AG09319 (cell line): ENCODE measurements at places on chromosomes 16 and 17.

DNA sequence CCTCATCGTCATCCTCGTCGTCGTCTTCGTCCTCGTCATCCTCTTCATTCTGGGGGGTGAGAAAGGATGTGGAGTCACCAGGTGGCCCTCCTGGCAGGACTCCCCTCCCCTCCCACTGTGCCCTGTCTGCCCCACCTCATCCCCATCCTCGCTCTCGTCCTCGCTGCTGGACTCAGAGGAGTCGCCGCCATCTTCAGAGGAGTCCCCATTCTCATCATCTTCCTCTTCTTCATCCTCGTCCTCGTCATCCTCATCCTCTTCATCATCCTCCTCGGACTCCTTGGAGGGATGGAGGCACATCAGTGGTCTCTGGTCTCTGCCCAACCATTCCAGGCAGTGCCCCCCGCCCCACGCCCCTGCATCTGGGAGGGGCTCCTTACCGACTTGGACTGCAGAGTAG, 7.6 kb upstream of the ATXN7L3 start:
- no peak for DNase-seq

- no peak for DNase-seq
Measured at GRCh38 chr16:54645345-54645744, 285.3 kb upstream of the IRX5 start.

DNA sequence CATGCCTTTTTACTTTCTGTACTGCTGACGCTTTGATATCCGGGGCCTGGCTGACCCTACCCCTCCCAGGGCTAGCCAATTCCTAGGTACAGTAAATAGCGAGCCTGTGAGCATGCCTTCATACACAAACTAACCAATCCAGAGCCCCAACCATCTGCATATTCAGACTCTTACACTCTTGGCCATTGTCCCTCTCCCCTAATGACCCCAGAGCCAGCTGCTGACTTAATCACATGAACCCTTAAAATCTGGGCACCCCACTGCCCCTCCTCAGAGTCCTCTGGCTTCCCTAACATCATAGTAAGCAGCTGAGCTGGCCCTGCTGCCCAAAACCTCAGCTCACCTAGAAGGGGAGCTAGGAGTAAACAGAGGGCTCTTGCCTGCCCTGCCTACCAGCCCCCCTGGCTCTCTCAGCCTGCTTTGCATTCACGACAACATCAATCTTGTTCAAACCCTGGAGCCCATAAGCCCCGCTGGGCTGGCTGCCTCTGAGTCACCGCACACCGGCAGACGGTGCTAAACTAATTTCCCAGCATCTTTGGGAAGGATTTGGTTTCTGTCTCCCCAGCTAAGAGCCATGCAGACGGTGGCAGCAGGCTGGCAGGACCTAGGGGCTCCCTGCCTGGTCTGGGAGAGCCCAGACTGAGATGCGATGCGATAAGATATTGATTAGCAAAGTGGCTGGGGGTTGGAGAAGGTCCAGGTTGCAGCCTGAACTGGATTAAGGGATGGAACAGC, 63.2 kb downstream of the CLEC19A start:
- no peak for DNase-seq

DNA sequence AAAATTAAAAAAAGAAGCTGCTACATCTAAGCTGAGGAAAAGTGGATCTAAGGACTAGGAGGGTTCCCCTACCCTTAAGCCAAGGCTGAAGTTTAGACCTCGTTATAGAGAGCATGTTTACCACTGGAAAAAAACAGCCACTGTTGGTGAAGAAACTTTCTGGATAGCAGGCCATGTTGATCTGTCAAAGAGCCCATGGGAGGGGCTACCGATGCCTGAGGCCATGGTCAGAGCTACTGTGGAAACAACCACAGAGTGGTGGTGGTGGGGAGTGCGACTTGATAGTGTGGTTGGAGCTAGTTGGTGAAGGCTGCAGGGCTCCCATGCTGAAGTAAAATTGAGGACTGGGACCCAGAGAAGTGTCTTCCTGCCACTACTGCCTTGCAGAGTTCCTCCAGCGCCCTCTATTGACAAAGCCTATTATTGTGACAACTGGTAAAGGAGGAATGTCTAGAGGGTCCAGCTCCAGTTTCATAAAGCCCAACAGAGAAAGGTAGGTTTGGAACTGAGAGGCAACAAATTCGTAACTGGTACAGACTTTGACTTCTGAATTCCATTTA, 12.7 kb upstream of the FAM20A start:
- DNase-seq = peak; percentile 20

DNA sequence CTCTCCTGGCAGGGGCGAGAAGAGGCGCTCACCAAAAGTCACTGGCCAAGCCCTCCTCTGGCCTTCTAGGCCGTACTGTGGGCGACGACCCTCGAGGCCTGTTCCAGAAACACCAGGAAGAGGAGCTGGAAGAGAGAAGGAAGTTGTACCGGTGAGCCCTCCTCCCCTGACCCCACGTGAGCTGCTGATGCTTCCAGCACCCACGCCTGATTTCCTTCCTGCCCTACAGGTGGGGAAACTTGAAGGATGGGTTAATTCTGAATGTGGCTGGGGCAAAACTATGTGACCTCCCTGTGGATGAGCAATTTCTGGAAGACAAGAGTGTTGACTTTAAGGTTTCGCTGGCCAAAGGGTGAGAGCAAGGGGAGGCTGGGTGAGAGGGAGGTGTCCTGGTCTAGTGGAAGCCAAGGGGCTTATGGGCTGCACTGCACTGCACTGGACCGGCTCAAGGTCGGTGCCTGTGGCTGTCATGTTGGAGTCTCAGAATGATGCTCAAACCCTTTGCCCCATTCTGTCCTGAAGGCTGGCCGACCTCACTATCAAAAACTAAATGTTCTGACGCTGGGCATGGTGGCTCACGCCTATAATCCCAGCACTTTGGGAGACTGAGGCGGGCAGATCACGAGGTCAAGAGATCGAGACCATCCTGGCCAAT, 6.2 kb downstream of the C17orf100 start:
- DNase-seq = no peak

DNA sequence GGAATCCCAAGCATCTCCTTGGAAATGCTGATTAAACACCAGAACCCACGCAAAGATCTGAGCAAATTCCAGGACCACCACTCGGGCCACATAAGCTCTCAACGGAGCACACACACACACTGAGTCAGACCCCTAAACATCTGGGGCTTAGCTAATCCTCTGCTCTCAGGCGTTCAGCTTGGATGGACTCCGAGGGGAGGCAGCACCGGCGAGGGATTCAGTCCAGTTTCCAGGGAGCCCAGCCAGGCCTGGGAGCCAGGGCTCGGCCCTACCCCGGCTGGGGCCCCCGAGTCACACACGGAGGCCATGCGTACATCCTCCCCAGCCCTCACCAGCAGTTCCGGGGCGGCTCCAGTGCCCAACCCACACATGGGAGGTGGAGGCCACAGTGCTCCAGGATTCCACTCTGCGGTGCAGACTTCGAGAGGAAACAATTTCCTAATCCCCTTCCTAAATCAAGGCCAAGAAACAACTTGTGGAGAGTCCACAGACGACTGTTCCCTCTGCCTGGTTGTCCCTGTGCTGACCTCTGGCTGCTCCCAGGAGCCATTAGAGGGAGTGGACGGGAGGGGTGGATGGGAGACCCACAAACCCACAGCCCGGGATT, 70.5 kb downstream of the GAS7 start:
- peak; percentile 65 for DNase-seq

DNA sequence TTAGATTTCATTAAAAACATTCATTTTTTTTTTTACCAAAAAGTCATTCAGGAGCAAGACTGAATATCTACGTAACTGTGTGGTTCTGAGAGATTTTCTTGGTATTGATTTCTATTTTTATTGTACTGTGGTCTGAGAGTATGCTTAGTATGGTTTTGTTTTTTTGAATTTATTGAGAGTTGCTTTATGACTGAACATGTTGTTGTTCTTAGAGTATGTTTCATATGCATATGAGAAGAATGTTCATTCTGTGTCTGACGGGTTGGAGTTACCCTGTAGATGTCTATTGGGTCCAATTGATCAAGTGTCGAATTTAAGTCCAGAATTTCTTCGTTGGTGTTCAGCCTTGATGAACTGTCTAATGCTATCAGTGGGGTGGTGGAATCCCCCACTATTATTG, 306.0 kb upstream of the KCNJ16 start:
- DNase-seq = no peak
